ENCODE measurements at places on chromosomes 2 and 18.

DNA sequence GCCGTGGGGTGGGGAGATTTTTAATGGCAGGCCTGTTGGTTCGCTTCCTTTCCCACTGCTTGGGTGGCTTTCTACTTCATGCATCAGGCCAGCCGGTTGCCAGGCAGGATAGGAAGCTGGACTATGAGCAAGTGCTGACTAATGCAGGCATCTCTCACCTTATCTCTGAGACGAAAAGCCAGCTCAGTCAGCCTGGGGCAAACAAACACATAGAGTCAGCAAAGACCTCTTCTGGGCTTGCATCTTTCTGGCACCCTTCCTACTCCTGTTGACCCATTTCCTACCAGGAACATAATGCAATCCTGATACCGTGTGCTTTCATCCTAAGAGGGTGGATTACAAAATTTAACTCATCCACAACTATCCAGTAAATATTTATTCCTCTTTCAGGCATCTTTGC, 416.6 kb upstream of the MEX3C start:
- no peak for DNase-seq

DNA sequence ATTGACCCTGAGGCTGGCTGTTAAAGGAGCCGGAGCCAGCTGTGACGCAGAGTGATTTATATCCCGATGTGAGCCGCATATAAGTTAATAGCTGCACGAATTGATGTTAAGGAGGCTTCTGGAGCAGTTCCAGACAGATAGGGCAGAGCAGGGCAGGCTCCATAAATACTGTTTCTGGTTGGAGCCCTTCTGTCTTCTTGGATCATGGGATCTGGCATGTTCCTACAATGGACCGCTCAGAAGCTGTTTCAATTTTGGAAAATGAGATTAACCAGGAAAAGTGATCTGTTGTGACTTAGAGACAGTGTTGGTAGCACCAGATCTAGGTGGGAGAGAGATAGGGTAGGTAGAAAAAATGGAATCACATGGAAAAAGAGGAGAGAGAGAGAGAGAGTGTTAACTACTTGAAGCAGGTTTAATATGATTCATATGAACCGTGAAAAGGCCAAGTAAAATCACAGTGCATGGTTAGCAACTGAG, 4.8 kb upstream of the IGFBP5 start:
- DNase-seq = no peak

- DNase-seq = no peak
Measured at GRCh38 chr18:63664571-63664970, 2.9 kb upstream of the SERPINB3 start.

GRCh38 chr2:9010866-9011265, 7.4 kb upstream of the MBOAT2 start:
- DNase-seq = no peak

DNA sequence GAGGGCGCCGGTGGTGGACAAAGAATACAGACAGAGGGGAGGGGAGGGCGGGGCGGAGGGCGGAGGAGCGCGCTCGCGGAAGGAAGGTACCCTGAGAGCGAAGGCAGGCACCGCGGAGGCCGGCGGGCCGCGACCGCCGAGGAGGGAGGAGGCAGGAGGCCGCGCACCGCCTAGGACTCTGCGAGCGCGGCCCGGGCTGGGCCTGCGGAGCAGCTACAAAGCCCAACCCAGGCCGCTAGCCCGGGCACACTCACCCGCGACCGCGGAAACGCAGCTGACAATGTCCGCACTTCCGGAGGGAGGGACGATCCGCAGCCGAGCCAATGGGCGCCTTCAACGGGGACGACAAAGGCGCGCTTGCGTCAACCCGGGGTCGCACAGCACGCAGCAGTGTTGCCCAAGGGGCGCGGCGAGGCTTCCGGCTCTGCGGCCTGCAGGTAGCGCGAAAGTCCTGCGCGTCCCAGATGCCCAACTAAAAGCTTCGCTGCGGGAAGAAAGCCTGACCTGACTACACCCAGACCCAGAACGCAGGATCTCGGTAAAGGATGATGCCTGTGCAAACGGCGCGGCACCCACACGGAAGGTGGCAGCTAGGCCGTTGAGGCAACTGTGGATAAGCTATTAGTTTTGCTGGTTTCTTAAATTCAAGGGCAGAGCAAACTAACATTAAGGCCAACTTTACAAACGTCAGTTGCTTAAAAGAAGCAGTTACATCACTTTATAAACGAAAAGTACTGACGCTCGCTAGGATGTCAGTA, at the start of gene C18orf32:
Gene C18orf32, minus strand, starts transcription at position 282 of the 758 bp plus-strand sequence. CDS start 3,486 bp downstream, outside the sequence.
- DNase-seq = peak; percentile 89

- DNase-seq = no peak
Measured at GRCh38 chr2:227228061-227228667, 63.7 kb downstream of the COL4A3 start.

DNA sequence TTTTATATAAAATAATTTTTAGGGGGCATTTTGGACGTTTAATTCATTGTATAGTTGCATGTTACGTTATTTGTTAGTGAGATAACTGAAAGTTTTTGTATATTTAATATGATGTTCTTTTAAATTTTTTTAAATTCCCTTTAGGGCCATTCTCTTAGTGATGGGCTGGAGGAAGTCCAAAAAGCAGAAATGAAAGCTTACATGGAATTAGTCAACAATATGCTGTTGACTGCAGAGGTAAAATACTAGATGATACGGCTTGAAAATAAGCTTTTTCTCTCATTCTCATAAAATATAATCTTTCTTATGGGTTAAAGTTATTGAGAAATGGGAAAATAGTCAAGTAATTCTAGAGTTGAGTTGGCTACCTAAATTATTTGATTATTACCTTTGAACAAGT, 58.9 kb downstream of the MTX2 start:
- DNase-seq = no peak

Data from activated T-helper 1 cell treated with anti-CD3 and anti-CD28 coated beads, Interleukin-2, amount 50 U/mL, for 16 hours (primary cell).